ENCODE measurements at places on chromosomes 16 and 17.

DNA sequence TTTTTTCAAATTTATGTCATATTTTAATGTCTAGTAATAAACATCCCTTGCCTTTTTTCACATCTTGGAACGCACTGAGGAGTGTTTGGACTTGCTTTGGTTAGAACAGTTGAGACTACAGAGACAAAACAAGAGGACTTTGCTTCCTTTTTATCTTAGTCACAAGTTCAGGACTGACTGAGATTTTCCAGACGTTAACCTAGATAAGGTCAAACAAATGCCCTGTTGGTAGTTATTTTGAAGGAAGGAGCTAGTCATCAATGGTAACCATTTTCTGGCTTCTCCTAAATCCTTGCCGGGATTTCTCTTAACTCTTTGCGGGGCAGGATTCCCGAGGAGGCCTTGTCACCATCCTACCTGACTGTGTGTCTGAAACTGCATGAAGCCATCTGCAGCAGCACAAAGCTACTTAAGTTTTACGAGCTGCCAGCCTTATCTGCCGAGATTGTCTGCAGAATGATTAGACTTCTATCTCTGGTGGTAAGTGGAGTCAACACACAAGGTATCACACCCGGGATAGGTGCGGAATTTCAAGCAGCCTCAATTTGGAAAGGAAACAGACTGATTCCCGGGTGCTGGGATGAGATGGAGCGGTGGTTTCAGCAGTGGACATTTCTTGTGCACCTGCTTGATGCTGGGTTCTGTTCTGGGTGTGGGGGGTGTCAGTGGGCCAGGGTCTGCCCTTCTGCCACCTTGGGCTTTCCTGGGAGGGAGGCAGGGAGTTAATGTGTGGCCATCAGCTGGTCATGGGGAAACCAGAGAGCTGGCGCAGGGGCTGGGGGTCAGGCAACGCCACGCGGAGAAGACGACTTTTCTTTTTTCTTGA, 48.3 kb downstream of the RNF213 start:
- no peak for DNase-seq

- DNase-seq, result no peak
Observed at GRCh38 chr17:79212149-79213087, 137.8 kb downstream of the ENGASE start.

DNA sequence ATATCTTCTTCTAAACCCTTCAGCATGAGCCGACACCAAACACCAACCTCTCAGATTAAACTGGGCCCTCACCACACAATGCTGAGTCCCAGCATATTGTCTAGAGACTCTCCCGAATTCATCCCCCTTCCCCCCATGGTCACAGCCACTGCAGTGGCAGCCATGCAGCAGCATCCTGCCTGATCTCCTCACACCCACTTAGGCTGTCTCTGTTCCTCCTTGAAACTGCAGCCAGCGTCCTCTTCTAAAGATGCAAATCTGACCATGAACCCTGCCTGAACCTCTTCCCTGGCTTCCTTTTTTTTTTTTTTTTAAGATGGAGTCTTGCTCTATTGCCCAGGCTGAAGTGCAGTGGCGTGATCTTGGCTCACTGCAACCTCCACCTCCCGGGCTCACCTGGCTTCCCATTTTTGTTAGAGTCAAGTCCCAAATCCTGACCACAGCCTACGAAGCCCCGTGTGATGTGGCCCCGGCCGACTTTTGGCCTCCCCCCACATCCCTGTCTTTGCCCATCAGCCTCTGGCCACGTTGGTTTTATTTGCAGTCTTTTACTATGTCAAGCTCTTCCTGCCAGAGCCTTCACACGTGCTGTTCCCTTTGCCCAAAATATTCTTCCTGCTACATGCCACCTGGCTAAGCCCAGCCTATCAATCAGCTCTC, 2.8 kb downstream of the FA2H start:
- no peak for DNase-seq

DNA sequence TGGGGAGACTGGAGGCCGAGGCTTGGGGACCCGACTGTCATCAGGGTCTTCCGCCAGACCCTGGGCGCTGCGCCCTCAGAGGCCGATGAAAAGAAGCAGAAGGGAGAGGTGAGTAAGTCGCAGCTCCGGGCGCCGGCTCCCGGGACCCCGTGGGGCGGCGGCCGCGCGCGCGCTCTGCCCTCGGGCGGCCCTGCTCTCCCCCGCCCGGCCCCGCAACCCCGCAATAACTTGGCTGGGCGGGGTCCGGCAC, 392 bp upstream of the ABHD15 start:
- DNase-seq, result no peak

- no peak for DNase-seq
Observed at GRCh38 chr16:3511286-3512180, 10.7 kb downstream of the CLUAP1 start.

GRCh38 chr17:80446645-80447405, 29.6 kb downstream of the NPTX1 start:
- DNase-seq, result no peak

- no peak for DNase-seq
Observed at GRCh38 chr17:12136646-12137045, 116.0 kb downstream of the MAP2K4 start.

GRCh38 chr16:4257646-4258556, 14.9 kb downstream of the TFAP4 start:
- DNase-seq, result no peak

GRCh38 chr16:11596572-11597226, 10.0 kb upstream of the LITAF start:
- DNase-seq, result no peak

GRCh38 chr17:81129289-81129688, 36.0 kb upstream of the PVALEF start:
- DNase-seq, result no peak

- DNase-seq, result no peak
Observed at GRCh38 chr16:830871-831570, 30.5 kb upstream of the GNG13 start.

DNA sequence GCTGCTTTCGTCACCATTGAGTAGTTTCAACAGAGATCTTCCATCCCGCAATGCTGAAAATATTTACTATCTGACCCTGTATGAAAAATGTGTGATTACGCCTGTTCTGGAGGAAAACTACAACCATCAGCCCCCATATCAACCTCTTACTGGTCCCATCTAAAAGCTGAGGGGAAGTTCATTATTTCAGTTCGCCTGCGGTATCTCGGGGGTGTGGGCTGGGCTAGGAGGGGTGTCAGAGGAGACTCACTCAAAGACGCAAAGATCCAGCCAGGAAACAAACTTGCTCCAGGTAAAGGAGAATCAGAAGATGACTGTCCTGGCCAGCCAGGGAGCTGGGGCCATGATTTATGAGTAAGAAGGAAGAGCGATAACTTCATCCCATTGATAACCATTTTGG, 13.7 kb downstream of the CACNG1 start:
- no peak for DNase-seq

- no peak for DNase-seq
Observed at GRCh38 chr17:65185668-65186382, 48.7 kb downstream of the RGS9 start.

DNA sequence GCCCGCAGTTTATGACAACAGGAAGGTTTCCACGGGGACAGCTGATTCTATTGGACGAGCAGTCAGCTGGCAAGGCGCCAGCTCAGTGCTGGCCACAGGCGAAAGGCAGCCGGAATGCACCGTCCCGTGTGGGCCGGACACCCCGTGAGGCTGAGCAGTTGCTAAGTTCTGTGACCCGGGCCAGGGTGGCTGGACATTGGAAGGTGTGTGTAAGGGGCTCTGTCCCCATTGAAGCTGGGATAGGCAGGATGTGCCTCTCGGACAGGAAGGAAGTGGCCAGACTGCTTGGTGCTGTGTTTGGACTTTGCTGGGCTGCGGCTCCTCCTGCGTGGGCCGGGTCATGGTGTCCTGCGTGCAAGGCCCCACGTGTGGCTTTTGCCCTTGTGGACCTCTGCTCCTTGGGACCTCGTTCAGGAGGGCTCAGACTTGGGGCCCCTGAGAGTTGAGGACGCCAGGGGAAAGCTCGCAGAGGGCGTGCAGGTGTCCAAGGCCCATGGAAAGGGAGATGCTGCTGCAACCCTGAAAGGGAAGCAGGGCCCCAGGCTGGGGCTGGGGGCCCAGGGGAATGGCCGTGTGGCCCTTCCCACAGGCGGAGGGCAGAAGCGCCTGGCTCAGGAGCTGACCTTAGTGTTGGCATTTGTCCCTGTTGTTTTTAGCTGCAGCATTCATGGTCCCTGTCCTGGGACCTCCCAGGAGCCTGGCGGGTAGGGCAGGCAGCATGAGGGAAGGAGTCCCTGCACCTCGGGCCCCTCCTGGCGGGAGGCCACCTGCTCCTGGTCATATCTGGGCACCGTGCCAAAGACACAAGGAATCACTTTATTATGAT, 10.0 kb downstream of the BAIAP2 start:
- DNase-seq, result no peak

GRCh38 chr17:31273516-31273915, 23.5 kb downstream of the OMG start:
- DNase-seq, result no peak

DNA sequence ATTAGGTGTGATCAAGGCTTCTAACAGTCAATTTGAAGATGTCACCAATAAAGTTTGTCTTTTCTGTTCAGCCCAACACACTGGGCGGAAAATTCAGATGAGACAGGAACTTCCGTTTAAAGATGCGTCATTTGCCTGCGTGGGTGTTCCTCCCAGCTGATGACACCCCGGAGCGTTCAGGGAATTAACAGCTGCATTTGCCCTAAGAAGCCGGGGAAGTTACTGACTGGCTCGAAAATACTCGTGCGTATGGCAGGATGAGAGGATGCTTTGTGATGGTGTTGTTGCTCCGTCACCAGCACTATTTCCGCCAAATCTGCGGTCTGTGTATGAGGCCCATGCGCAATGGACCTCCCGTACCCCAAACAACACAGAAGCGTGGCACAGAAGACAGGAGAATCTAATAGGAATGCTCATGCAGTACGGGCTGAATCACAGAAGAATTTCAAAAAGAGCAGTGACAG, 11.9 kb upstream of the PVALEF start:
- no peak for DNase-seq

DNA sequence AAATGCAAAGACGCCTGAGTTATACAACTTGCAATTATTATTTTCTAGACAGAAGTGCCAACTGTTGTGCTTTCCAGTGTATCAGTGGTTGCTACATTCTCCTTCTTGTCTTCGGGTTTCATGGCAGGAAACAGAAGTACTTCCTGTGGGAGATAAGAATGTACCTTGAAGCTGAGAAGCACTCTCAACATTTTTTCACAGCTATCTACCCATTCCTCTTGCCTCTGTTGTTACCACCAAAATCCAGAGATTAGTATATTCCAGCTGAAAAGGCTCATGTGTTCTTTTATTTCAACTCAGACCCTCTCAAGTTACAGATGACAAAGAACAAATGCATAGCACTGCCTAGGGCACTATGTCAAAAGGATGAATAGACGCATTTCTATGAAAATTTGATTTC, 4.8 kb upstream of the ADAT1 start:
- no peak for DNase-seq

- no peak for DNase-seq
Observed at GRCh38 chr16:46618516-46618915, 2.7 kb downstream of the SHCBP1 start.

DNA sequence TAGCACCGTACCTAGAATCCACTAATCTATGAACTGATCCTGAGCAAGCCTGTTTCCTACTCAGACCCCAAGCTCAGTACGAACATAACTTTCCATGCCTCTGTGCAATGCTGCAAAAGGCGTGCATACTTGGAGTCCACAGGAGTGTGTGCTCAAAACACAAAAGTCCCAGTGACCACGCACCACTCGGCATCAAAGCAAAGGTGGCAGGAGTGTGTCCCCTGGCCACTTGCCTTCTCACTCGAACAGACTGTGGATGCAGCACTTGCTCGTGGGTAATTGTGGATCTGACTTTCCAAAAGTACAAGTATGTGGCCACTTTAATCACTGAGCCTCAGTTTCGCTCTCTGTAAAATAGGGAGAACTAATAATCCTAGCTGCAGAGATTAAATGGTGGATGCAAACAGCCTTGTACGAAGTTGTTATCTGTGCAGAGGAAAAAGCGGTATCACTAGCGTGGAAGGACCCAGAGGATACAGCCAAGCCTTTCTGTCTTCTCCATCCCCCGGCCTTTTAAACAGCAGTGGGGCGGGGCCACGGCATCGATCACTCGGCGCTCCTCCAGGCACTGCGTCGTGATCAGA, 311 bp upstream of the KDM8 start:
- no peak for DNase-seq

GRCh38 chr17:896953-897661, 82.5 kb downstream of the NXN start:
- DNase-seq, result no peak

DNA sequence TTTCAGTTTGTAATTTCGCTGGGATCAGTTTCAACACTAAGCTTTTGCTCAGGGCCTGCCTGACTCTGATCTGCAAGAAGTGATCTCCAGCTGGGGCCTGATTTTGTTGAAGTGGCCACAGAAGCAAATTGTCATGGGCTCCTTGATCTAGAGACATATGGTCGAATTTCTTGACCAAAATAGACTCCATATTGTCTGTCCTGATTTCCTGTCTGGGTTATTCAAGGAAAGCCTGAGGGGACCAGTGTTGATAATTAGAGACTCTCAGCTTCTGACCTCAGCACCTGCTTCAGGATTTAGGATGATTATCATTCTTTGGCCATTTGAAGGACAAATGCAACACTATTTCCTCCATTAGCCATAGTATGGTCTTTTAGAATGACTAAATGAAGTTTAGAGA, 48.9 kb upstream of the MSI2 start:
- no peak for DNase-seq

GRCh38 chr17:79079421-79080200, 5.0 kb downstream of the ENGASE start:
- no peak for DNase-seq

GRCh38 chr17:18920911-18921441, 31.0 kb upstream of the SLC5A10 start:
- DNase-seq, result no peak

DNA sequence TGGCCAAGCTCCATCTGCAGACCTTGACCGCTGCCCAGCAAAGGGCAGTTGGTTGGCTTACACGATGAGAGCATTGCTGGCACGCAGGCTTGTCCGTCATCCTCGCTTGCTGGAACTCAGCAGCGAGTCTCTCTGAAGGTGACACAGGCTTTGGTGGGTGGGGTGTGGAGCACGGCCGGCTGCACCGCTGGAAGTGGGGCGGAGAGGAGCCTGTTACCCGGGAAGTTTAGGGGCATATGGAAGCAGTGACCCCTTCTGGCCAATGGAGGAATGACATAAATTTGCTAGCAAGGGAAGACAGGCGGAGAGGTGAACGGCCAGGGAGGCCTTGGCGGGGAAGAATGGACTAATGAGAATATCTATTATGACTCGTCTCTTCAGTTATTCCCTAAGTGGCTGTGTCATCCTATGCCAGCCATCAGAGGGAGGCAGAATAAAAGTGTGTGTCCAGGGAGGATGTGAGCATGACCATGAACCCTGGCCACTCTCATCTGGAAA, 65.9 kb upstream of the SDK2 start:
- DNase-seq, result peak; percentile 9

DNA sequence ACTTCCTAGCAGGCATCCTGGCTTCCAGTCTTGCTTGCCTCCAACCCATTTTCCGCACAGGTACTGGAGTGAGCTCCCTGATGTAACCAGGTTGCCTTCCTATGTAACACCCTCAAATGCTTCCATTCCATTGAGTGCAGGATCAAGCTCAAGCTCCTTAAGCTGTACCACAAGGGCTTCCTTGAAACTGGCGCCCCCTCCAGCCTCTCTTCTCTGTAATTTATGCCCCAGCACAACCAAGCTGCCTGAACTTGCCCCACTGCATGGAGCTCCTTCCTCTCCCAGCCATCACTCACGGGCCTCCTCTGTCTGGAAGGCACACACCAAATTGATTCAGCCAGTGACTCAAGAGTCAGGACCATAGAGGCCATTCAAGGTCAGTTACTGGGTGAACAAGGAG, 234.8 kb upstream of the RPL38 start:
- DNase-seq, result no peak

All from stimulated activated CD4-positive, alpha-beta T cell treated with anti-CD3 and anti-CD28 coated beads, Interleukin-15, amount 100 ng/mL, for 1 hour (primary cell).